ENCODE measurements at places on chromosomes 6 and 20.

- DNase-seq = peak; percentile 83
Measured at GRCh38 chr6:158170656-158171081, 2.5 kb downstream of the GTF2H5 start.

DNA sequence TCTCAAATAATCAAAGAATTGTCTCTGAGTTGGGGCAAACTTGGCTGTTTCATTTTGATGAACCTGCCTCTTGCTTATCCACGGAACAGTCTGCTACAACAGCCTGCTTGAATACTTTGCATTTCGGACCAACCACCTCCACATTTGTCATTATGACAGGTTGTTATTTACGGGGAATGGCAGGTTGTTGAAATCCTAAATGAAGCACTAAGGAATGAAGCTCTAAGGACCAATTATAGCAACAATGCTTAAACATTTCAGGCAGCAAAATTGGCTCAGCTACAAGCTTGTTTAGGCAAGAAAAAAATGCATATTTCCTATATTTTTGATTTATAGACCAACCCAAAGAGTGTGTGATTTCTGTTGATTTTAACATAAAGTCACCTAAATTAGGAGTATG, 84.5 kb downstream of the MAP3K7 start:
- no peak for DNase-seq

- DNase-seq = no peak
Measured at GRCh38 chr6:136424901-136425300, 125.3 kb downstream of the MAP7 start.

- no peak for DNase-seq
Measured at GRCh38 chr6:124873066-124873410, 89.2 kb upstream of the RNF217 start.

- DNase-seq = peak; percentile 30
Measured at GRCh38 chr6:82025271-82025670, 222.3 kb downstream of the IBTK start.

GRCh38 chr6:17714879-17715851, 8.4 kb upstream of the NUP153 start:
- peak; percentile 96 for DNase-seq

GRCh38 chr6:132964101-132964867, 149.9 kb downstream of the RPS12 start:
- DNase-seq = peak; percentile 65

- DNase-seq = no peak
Measured at GRCh38 chr20:59320854-59321647, 20.6 kb downstream of the EDN3 start.

DNA sequence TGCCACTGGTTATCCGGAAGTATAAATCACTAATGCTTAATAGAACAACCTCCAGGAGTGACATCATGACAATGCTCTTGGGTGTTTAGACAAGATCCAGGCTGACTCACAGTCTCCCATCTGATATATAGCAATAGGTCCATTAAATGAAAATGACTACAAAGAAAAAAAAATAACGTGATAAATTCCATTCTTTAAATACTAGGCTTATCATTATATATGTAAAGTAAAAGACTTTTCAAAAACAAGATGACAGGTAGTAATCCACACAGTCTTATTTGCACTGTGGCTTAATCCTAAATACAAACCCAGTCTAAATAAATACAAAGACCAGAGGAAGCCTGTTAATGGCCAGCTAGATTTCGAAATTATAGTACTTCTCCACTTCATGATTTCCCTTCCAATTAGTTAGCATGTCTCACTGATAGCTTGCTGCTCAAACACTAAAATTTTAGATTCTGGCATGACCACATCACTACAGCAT, 149.1 kb upstream of the BEND3 start:
- peak; percentile 80 for DNase-seq

DNA sequence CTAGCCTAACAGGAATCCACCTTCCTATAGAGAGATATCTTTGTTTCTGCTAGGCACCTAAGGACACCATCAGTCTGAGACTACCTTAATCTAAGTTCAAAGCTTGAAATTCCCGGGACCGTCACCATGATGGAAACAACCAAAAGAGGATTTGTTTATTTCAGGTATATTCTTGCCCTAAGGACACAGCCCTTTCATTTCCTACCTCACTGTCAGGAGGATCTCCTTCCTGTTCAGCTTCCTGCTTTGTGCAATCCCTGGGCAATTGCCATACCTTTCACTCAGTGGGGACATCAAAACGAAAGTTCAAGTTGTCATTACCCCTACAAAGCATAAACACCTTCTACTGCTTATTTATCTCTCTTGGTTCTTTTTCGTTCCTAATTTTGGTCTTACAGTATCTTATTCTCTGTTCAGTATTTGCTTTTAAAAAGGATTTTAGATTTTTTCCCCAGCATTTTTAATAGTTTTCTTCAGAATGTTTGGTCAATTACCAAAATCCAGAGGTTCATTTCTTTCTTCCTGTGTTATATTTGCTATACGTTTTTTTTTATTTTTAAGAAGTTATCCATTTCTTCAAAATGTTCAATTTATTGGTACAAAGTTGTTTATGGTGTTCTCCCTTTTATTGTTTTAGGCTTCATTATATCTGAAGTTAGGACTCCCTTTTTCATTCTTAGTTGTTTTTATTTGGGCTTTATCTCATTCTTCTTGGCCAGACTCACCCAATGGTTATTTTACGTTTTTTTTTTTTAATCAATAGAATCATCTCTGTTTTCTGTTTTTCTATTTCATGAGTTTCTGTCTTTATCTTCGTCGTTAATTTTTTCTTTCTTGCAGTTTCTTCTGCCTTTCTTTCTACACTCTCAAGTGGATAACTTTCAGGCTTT, 13.0 kb upstream of the TBPL1 start:
- DNase-seq = no peak

- DNase-seq = no peak
Measured at GRCh38 chr6:117960877-117961276, 53.8 kb downstream of the SLC35F1 start.

- no peak for DNase-seq
Measured at GRCh38 chr6:157898169-157898568, 75.1 kb downstream of the SNX9 start.

- no peak for DNase-seq
Measured at GRCh38 chr6:11429577-11429976, 108.0 kb upstream of the TMEM170B start.

DNA sequence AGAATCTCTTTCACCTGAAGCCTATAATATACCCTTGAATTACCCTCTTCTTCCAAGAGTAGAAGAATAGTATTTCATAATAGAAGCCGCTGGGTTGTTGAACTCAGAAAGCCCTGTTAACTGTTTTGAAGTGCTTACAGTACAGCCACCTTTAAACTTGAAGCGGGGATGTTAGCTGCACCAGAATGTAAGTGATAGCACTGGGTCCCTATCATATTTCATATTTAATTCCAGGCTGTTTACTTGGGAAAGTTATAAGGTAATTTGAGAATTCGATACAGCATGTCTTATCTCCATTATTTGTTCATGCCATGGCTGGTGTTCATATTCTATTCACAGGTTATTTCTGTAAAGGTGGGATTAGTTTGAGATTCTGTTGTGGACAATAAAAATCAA, 63.5 kb upstream of the VSTM2L start:
- DNase-seq = no peak

- DNase-seq = no peak
Measured at GRCh38 chr20:37704955-37705354, 11.1 kb downstream of the CTNNBL1 start.

DNA sequence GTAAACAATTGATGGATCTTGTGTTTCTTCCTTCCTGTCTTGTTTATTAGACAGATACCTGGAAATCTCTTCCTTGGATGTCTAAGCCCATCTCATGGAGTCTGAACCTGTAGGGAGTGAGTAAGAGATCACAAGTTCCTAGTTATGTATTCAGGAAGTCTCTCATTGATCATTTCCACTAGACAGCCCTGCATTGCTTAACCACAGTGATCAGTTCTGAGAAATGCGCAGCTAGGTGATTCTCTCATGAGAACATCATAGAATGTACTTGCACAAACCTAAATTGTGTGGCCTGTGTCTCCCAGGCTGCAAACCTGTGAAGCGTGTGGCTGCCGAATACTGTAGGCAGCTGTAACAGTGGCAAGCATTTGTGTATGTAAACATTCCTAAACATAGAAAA, 39.1 kb downstream of the FAM120B start:
- DNase-seq = no peak

DNA sequence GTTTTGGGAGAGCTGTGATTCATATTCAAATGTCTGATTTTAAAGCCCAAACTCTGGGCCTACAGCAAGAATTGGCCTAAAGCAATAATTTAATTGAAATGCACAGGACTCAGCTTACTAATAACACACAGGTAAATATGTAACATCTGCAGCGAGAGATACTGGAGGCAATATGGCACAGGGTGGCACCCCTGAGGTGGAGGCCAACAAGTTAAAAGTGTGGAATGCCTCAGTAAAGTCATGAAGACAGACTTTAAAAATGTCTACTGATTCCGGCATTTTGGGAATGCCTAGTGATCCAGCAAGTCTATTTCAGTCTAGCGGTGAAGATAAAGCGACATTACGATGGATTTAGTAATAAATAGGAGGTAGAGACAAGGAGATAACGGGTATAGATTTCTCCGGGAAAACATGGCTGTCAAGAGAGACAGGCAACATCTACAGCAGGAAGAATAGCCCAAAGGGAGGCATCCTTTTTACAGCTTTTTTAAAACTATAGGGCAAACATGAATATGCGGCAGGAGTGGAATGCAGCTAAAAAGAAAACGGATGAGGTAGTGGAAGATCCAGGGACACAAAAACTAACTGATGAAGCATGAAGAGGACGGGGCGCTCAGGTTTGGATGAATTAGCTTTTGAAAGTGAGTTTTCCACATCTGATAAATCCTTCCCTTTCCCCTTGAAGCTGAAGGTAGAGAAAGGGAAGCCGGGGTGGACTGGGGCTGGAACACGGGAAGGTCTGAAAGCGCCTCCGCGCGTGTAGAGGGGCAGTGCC, 1.2 kb downstream of the NANP start:
- DNase-seq = no peak

GRCh38 chr6:89602166-89602565, 36.4 kb downstream of the LYRM2 start:
- DNase-seq = no peak

GRCh38 chr20:18174906-18175683, 37.4 kb downstream of the KAT14 start:
- DNase-seq = no peak

DNA sequence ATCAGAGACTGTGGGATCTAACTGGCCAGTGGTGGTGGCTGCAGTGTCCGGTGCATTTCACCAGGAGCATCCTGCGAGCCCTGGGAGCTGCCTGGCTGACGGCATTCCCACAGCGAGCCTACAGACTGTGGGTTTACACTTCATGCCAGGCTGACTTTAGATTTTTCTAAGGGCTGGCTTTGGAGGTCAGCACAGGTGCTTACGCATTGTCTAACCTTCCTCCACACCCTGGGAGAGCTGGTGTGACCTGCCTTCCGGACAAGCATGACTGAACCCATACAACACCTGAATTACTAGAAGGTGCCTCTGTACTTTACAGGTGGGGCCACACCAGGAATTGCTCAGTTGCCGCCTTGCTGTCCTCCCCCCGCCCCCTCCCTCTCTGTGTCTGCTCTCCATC, 96.2 kb downstream of the RREB1 start:
- DNase-seq = no peak

- no peak for DNase-seq
Measured at GRCh38 chr20:48617481-48617880, 210.3 kb downstream of the PREX1 start.

DNA sequence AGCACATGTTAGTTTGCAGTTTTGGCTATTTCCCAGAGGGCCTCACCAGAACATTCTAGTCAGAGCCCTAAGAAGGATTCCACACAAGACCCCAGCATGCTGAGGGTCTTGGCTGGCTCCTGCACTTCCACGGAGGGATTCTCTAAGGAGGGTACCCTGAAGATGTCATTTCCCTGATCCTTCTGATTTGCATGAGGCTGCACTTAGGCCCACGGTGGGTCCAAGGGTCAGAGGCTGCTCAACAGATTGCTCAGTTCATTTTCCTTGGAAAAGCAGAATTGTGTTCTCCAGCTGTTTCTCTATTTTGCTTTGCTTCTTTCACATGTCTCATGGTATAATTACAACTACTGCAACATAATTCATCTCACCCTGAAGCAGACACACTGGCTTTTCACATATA, 22.2 kb downstream of the PREP start:
- no peak for DNase-seq

DNA sequence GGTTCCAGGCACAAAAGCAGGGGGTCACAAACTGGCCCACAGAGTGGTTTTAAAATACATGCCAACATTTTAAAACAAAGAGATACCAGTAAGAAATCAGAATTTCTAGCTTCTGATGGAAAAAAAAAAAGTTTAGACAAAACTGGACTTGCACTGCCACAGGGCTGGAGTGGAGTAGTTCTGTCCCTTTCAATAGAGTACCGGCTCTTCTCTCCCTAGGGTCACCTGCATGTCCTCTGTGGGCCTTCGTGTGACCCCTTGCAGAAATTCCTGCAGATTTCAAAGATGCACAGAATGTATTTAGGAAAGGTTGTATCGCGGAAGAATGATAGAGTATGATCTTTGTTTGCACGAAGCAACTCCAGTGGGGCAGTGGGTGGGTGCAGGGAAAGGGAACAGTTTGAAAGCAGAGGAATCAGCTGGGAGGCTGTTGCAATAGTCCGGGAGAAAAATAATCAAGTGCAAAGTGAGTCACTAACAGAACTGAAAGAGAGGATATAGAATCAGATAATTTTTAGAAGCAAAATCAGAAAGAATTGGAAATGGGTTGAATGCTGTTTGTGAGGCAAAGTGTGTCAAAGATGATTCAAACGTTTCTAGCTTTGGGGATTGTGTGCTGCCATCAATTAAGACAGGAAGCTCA, 97.3 kb upstream of the STXBP5 start:
- peak; percentile 44 for DNase-seq

- no peak for DNase-seq
Measured at GRCh38 chr6:137877113-137877512, 10.1 kb downstream of the TNFAIP3 start.

- DNase-seq = peak; percentile 94
Measured at GRCh38 chr6:108877046-108877751, 29.0 kb downstream of the ARMC2 start.

DNA sequence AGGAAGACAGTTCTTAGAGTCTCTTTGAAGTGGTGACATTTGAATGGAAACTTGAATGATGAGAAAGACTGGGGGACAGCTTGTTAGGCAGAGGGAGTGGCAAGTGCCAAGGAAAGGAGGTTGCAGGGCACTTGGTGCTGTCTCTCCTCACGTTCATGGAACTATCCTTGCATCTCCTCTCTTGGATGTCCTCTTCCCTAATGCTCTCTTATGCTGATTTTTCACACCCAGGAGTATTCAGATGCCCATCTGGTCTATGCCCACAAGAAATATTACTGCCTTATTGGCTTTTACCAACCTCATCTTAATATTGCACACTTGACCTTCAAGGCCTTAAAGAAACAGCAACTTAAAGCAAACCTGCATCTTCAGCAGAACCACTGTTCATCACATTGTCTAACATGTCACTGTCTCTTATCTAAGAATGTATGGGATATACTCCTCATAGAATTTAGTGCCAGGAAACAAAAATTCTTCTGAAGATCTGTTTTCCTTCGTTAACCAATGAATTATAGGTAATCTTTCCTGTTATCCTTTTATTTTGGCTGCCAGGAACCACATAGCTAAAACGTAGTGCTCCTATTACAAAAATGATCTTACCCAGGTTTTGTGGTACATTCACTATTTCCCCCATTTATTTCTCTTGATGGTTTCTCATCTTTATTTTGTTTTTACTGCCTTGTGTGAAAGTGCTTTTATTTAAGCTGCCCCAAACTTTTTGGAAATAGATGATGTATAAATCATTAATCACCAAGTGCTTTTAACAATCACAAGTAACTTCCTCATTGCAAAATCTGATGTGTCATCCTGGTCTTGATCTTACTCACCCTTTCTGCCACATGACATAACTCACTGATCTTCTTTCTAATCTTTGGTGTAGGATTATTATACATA, 12.8 kb downstream of the RGS17 start:
- peak; percentile 76 for DNase-seq
